ENCODE measurements at places on chromosomes 1 and 21.

DNA sequence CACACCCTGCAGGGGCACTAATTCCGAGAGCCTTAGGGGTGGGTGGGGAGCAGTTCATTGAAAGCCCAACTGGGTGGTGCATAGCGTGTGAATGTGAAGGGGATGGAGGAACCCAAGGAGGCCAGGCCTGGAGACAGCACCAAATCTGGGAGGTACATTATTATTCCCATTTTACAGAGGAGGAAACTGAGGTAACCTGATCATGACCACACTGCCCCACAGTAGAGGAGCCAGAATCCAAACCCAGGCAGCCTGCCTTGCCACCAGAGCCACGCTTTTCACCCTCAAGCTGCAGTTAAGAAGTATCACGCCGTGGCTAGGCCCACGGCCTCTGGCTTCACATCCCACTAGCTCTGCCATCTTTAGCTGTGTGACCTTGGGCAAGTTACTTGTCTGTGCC, 633 bp upstream of the BSND start:
- no peak for DNase-seq

- DNase-seq = no peak
These were observed 597.3 kb upstream of the PLXNA2 start for GRCh38 chr1:208841436-208841835.

DNA sequence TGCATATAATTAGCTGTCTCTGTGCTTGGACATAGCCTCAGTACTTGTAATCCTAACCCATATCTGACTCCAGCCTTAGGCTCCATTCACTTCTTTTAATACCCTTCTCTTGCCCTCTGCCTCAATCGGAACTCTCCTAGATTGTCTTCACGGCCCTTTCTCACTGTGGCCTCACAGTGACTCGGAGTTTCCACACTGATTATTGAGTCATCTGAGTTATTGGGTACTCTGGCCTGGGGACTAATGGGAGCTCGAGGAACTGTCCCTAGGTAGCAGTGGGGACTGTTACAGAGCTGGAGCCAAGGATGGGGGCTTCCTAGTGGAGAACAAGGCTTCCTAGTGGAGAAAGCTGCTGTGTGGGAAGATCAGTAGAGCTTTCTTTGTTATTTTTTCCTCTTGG, 17.0 kb downstream of the TRAF5 start:
- no peak for DNase-seq

DNA sequence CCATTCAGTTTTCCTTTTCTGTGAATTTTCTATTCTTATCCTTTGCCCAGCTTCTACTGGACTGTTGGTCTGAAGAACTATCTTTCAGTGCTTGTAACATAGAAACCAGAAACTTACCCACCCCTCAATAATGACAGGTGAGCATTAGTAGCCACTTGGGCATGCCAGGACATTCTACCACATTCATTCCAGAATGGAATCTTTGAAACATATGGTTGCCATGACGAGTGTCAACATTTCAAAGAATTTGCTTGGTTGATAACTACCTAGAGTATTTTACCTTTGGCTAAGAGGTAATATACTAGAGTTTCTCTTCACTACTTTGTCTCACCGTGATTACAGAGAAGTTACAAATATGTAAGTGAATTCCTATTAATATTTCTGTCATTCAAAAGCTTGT, at the start of gene MROH9:
MROH9 (plus strand) TSS at position 304 of the 400 bp plus-strand sequence. CDS start 10,023 bp downstream, outside the sequence.
- DNase-seq = no peak

DNA sequence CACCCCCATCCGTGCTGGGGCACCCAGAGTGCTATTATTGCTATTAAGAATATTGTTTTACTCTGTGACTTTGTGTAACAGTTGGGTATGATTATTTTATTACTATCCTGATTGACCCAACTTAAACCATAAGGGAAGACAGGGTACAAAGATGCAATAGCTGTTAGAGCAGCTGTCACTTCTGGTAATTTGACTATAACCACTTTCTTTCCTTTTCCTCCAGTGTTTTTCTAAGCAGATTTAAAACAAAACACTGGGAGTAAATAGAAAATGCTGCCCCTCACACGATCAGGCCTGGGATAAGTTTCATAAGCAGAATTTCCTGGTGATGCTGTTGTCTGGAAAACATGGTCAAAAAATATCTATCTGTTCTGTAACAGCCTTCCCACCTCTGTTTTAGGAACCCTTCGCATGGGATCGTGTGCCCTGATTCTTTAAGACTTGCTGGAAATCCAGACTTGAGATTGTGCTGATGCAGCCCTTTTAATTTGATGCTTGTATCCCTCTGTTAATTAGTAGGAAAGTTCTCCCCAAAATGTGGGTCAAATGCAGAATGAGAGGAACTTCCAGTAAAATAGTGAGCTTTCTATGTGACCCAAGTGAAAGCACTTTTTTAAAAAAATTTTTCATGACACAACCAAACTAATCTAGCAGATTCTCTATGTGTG, 165.3 kb downstream of the FMN2 start:
- no peak for DNase-seq

GRCh38 chr1:207850621-207851407, 60.1 kb downstream of the CD34 start:
- no peak for DNase-seq

DNA sequence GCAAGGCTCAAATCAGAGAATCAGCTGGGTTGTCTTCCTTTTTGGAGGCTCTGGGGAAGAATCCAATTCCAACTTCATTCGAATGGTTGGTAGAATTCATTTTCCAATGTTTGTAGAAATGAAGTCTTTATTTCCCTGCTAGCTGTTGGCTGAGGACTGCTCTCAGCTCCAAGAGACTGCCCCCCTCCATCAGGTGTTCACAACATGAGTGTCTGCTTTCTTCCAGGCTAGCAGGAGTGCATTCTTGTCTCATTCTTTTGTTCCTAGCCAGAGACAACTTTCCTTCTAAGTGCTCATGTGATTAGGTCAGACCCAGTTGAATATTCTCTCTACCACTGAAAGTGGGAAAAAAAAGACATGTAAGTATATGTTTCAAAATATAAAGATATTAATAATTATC, 95.2 kb downstream of the HLX start:
- DNase-seq = no peak

DNA sequence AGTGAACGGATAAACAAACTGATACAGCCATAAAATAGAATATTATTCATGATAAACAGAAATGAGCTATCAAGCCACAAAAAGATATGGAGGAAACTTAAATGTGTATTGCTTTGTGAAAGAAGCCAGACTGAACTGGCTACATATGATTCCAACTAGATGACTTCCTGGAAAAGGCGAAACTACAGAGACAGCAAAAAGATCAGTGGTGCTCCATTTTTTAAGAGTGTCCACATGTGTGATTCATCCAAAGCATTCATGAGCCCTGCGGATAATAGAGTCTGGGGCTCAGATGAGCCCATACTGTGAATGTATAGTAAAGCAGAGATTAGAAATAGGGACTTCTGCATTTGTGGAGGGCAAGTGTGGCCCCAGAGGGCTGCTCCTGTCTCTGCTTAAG, 7.8 kb upstream of the TMEM222 start:
- no peak for DNase-seq

GRCh38 chr1:94081566-94082344, 39.2 kb downstream of the ABCA4 start:
- DNase-seq = no peak

GRCh38 chr1:160257411-160258015, 4.8 kb downstream of the DCAF8 start:
- DNase-seq = no peak

DNA sequence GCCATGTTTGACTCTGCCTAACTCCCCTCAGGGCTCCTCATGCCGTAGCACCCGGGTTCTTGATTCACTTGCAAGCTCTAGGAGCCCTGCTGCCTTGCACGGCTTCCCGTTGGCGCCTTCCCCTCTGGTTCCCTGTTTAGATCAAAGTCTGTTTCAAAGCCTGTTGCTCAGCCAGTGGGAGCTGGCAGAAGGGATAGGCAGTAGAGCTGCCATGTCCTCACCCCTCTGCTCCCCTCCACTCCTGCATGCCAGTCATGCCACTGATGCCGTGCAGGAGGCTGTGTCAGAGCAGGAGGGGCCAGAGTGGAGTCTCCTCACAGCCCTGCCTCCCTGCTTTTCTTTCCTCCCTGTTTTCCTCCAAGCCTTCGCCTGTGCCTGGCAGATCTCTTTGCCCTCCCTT, 26.5 kb downstream of the HMGCS2 start:
- DNase-seq = no peak

All from type B pancreatic cell (in vitro differentiated cells).